ENCODE measurements at places on chromosomes 12 and 14.

DNA sequence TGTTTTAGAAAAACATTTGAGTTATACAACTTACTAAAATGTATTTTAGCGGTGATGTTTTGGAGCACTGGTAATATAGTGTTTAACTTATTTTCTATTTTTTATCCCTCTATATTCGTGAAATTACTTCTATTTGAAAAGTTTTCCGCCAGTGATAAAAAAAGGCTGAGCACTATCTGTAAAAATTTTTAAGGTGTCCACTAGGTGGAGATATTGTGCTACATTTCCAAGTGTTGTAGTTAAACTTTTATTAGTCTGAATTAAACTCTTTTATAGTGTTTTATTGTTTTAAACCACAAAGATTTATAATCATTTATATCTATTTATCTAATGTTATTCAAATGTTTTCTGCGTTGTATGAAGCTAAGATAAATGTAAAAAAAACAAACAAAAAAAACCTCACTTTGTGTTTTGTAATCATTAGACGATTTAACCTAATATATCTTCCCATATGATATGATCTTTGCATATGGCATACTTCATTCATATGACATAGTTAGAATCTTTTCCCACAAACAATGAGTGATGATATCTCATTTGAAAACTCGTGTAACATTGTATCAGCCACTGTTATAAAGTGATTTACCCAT, 11.8 kb downstream of the ALG10B start:
- DNase-seq = peak; percentile 27

- DNase-seq = no peak
These were observed 2.0 kb downstream of the PSME2 start for GRCh38 chr14:24144451-24144850.

GRCh38 chr12:80590085-80590484, 117.3 kb upstream of the MYF6 start:
- no peak for DNase-seq

- DNase-seq = no peak
These were observed 229.4 kb downstream of the CHST11 start for GRCh38 chr12:104686196-104686595.

GRCh38 chr14:94373708-94374107, 14.7 kb downstream of the SERPINA1 start:
- DNase-seq = no peak

- no peak for DNase-seq
These were observed 6.4 kb upstream of the SLC38A4 start for GRCh38 chr12:46832130-46832704.

- DNase-seq = no peak
These were observed 16.5 kb downstream of the SEL1L start for GRCh38 chr14:81516986-81517797.

- no peak for DNase-seq
These were observed 554.9 kb upstream of the LRFN5 start for GRCh38 chr14:41051801-41052200.

All from CD4-positive, alpha-beta T cell treated with Interleukin-6 at 100 ng/mL for 8 hours (primary cell).